ENCODE measurements at places on chromosomes 1 and 21.
A peak's percentile ranks its signal among the peaks of the same experiment; 100 is the strongest.

DNA sequence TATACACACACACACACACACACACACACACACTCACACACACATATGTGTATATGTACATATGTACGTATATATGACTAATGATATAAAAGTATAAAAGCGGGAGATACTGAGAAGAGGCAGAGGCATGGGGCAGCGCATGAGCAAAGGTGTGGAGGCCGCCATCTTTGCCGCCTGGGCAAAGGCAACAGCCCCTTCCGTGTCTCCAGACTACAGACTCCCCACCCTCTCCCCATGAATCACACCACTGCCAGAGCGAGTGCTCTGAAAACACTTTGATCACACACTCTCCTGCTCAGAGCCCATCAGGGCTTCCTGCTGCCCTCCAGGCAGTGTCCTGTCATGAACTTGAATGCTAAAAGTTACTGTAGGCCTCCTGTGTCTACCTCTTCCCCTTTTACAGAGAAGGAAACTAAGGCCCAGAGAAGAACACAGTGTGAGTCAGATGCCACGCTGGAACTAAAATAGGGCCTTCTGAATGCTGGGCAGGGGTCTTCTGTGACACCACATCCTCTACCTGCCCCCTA, 54.7 kb upstream of the SSBP3 start:
- DNase-seq, result no peak

DNA sequence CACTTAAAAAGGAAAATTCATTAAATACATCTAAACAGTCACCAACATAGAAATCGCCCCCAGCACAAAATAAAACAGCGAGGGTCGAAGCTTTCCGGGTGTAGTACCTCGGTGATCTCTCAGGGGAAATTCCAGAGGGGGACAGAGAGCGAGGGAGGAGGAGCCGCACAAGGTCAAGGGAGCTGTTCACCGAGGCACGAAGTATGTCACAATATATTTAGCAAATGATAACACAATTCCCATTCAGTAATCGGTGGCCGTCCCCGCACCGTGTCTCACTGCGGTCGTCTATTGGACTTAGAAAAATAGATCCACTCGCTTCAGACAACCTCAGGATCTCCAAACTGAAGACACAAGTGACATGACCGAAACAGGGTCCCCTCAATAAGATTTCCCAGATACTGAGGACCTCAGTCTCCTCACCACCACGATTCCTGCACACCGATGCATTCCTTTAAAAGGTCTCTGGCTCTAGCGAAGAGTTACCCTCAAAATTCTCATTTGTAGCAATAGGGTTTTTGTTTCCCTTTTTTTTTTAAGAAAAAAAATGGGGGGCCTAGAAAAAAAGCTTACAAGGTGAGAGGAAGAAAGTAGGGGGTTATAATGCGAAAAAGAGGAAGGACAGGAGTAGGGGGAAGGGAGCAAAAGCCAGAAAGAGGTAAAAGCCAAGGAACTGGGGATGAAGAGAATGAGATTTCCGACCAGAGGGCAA, 1.1 kb downstream of the LPGAT1 start:
- peak; percentile 34 for DNase-seq

GRCh38 chr1:4636186-4636585, 18.2 kb upstream of the AJAP1 start:
- DNase-seq, result no peak

DNA sequence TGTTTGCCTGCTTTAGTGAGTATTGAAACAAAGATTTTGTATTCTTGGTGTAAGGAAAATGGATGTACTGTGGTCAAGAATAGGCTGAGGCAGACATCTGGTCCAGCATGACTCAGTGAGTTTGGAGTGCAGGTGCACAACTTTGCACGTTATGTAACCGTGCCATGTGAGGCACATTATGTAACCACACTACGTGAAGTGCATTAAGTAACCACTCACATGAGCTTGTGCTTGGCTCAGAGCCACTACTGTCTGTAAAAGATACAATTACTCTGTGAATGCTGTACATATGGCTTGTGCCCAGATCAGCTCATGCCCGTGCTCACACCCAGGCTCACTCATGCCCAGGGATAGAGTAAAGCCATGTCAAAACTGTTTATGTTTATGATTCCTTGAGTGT, 216.8 kb downstream of the CTH start:
- no peak for DNase-seq

DNA sequence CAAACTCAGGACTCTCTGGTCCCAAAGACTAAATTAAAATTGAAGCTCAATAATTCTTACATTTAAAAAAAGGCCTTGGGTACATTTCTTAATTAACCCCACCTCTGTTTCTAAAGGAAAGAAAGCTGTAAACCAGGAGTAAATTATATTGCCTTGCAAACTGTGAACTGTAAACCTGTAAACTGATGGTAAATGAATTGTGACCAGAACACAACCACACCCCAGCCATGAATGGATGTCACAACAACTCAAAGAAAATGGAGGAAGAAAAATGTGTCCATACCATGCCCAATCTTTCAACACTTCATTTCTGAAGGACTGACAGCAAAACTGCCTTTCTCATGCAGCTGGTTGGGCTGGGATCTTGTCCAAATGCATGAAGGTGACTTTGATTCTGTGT, 171.3 kb upstream of the C1orf87 start:
- no peak for DNase-seq

DNA sequence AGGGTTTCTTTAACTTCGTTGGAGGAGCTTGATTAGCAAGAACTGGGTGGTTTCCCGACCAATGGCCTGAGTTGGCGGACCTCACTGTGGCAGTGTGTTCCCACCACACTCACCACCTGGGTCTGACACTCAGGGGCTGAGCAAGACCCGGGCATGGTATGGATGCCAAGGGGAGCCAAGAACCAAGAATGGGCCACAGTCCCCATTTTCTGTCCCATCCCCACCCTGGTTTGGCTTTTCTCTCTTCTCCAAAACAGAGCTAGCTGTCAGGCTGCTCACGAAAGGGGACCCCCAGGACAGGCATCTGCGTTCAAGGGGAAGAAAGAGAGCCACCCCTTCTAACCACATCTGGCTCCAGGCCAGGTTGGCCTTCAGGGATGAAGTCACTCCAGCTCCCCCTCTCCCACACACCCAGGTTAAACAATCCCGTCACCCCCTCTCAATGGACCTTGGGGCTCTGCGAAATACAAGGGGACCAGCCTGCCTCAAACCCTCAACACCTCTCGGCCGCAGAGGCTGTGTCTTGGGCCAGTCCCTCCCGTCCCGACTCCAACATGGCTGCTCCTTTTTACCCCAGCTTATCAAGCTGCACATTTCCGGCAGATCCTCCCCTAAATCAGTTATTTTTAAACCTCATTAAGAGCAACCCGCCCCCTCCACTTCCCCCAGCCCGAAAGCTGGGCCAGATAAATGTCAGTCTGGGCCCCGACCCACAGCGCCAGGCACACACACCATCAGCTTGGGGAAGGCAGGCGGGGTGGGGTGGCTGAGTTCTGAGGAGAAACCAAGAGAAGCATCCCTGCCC, 3.4 kb downstream of the TAGLN2 start:
- DNase-seq, result peak; percentile 52

DNA sequence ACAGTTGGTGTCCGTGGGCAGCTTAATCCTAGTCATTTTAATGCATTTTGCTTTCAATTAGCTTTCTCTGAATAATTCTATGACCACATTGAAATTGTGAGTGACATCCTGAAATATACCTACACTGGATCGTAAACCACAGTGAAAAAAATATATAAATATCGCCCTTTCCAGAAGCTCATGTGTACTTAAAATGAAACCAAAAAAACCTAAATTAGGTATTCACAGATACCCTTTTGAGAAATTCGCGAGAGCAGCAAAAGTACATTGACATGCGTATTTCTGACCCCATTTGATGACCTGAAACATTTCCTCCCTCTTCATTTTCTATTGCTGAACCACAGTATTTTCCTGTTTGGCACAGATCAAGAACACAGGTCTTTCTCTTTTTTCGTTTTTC, 253.8 kb downstream of the LTN1 start:
- no peak for DNase-seq

- DNase-seq, result no peak
Observed at GRCh38 chr1:55006931-55007330, 8.2 kb downstream of the BSND start.

GRCh38 chr1:153390938-153391710, at the start of gene S100A8:
TSS of gene S100A8 (minus strand) at chr1:153391073. CDS start at chr1:153390535, 538 bp downstream.
- DNase-seq, result no peak

DNA sequence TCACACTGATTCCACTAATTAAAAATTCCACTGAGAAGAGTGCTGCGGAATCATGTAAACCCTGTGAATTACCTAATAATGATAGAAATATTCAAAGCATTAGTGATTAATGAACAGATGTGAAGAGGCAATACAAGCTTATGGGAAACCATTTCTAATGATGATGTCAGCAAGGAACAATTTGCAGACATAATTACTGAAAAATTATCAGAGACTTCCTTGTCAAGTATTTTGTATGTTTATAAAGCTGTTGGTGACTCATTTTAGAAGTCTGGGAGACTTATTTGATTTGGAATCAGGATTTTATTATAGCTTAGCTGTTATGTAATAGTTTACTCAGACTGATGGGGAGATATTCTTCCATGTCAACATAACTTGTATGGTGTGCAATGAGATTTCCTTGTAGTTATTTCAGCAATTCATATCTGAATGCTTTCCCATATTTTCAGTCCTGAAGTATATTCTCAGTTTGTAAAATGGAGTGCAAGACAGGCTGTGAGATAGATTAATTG, 135.5 kb downstream of the TGFB2 start:
- DNase-seq, result peak; percentile 95

- DNase-seq, result no peak
Observed at GRCh38 chr1:30194046-30194619, 529.3 kb downstream of the MATN1 start.

GRCh38 chr1:92404661-92405060, 82.1 kb downstream of the GFI1 start:
- DNase-seq, result peak; percentile 11

GRCh38 chr1:16147156-16147926, 8.5 kb downstream of the EPHA2 start:
- no peak for DNase-seq

DNA sequence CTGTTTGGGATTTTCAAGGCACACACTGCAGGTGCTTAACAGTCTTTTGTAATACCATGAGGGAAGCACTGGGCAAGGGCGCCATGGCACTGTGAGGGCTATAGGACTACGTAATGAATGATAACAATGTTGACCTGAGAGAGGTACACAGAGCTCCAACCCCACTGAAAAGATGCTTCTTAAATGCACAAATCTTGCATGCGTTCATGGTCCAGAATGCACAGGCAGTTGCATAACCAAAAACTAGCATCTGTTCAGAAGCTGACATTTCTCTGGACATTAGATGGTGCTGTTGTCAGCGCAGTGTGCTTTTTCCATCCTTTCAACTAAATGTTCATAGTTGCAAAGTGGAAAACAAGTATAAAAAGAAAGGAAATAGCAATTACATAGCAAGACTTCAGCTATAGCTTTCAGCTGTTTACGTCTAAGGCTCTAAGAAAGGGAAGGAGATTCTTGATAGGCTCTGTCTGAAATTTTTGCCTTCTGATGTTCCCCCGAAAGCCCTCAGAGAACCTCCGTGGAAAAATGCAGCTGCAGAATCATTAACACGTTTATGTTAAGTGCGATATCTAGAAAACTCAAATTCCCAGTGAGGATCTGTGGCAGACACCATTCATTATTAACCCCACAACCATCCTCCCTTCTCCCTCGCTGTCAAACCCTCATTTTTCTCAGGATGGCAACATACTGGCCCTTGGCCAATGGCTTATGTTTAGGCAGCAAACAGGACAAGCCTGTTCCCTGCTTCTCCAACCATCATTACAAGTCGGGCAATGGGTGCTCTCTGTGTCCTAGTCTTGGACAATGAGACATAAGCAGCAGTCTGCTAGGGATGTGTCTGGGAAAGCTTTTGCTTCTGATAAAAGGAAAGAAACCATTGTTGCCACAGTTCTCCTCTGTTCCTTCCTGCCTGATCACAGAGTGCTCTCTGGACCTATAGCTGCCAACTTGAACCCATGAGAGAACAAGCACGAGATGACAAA, 8.2 kb upstream of the TARBP1 start:
- DNase-seq, result peak; percentile 72

DNA sequence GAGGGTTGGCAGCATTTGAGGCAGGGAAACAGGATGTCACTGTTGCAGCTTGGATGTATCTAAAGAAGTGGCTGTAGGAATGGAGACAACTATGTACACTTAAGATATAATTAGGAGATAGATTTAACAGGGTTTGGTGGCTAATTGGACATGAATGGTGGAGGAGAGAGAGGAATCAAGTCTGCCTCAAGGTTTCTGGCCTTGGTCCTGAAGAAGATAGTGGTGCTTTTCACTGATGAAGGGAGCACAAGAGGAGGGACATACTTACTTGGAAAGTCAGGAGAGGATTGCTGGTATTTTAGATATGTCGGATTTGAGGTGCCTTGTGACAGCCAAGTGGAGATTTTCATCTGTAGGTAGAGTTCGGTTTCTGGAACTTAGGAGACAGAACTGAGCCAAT, 123.9 kb downstream of the ST6GALNAC3 start:
- DNase-seq, result no peak

DNA sequence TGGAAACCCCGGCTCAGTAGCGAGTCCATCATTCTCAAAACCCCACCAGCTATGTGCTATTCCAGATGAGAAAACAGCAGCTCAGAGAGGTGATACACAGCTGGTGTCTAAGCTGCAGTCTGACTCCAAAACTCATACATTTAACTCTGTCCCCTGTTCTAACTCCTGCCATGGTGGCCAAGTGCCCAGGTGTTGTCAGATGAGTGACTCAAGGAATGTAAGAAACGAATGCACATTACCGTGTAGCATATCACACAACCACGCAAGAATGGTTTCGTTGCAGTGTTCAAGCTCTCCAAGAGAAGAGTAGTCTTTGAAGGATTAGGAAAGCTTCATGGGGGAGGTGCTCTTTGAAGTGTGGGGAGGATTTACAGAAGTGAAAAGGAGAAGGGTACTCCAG, 4.7 kb upstream of the XKR8 start:
- DNase-seq, result no peak

Measured in fibroblast of skin of back (primary cell).